ENCODE measurements at places on chromosomes 16 and 17.
A peak's percentile ranks its signal among the peaks of the same experiment; 100 is the strongest.

GRCh38 chr16:76835339-76835738, 355.7 kb upstream of the MON1B start:
- no peak for DNase-seq

DNA sequence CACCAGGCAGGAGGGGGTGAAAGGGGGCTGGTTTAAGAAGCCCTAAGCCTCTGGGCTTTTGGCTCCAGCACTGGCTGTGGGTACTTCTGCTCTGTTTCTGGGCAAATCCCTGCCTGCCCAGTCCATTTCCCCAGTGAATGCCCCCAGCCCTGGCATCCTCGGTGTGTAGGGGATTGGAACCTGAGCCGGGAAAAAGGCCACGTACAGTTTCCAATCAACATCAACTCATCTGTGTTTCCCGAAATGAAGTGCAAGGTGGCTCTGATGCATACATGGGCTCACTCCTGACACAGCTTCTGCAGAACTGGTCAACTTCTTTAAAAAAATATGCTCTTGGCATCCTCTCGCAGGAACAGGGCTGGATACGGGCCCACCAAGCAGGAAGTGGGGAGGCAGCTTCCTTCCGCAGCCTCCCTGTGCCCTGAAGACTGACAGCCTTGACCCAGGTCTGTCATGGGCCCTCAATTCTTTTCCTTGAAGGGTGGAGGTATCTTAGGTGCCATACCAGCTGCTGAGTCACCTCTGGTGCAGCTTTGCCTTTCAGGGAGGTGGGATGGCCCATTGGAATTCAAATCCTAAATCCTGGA, 73.3 kb downstream of the N4BP1 start:
- DNase-seq: no peak

GRCh38 chr16:73840728-73841127, 455.9 kb upstream of the PSMD7 start:
- no peak for DNase-seq

DNA sequence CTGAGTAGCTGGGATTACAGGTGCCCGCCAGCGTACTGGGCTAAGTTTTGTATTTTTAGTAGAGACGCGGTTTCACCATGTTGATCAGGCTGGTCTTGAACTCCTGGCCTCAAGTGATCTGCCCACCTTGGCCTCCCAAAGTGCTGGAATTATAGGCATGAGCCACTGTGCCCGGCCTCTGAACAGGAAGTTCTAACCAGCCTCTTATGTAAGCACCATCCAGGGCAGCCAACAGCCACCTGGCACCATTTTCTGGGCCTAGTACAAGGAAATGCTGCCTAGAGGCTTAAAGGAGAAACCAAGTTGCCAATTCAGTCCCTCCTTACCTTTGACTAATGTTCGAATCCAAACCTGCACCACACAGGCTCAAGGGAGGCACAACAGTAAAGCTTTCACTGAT, 8.5 kb upstream of the SLC39A11 start:
- no peak for DNase-seq

- no peak for DNase-seq
These were observed 292.1 kb downstream of the SNX29 start for GRCh38 chr16:12268606-12269005.

DNA sequence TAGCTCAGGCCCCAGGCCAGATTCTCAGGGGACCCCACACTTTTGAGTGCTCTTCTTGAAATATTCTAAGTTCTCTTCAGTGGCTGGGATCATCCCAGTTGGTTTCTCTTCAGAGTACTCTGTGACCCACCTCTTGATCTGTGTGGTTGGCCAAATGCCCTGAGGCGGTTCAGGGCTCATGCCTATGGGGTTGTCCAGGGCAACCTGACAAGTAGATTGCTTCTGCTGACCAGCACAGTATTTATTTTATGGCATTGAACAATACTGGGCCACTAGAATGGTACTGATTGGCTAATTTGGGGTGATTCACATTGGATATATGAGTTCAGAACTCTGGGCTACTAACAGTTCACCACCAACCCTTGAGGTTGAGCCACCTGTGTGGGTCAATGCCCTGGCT, 7.4 kb upstream of the GOSR2 start:
- peak; percentile 86 for DNase-seq

- no peak for DNase-seq
These were observed 1.4 kb upstream of the SUPT4H1 start for GRCh38 chr17:58353389-58353825.

- no peak for DNase-seq
These were observed 201.1 kb upstream of the MAF start for GRCh38 chr16:79801646-79802045.

DNA sequence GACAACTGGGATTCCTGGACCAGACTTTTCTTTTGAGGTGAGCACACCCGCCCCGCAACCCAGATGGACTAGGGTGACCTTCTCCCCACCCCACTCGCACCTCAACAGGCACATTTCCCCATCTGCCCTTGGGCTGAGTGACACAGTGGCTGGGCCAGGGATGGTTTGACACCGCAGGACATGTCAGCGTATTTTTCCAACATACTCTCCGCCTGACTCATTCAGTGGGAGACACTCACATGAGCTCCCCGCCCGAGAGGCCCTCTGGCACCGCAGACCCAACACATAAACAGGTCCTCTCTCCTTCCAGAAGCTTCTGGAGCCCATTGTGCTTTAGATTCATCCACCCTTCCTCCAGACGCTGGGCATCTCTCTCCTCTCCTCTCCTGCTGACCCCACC, 69.4 kb downstream of the ZDHHC7 start:
- DNase-seq: peak; percentile 96

DNA sequence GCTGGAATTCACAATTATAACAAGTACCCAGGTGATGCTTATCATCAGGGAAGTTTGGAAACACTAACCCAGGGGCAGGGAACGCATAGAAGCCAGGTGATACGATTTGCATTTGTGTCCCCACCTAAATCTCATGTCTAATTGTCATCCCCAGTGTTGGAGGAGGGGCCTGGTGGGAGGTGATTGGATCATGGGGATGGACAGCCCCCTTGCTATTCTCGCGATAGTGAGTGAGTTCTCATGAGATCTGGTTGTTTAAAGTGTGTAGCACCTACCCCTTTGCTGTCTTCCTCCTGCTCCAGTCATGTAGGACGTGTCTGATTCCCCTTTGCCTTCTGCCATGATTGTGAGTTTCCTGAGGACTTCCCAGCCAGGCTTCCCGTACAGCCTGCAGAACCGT, 276.3 kb downstream of the UTP18 start:
- DNase-seq: no peak

All from ELR (cell line).